NCI-H1436 (cell line): ENCODE measurements at places on chromosomes 6 and 20.

GRCh38 chr6:45896783-45897441, 118.7 kb downstream of the CLIC5 start:
- DNase-seq = no peak

DNA sequence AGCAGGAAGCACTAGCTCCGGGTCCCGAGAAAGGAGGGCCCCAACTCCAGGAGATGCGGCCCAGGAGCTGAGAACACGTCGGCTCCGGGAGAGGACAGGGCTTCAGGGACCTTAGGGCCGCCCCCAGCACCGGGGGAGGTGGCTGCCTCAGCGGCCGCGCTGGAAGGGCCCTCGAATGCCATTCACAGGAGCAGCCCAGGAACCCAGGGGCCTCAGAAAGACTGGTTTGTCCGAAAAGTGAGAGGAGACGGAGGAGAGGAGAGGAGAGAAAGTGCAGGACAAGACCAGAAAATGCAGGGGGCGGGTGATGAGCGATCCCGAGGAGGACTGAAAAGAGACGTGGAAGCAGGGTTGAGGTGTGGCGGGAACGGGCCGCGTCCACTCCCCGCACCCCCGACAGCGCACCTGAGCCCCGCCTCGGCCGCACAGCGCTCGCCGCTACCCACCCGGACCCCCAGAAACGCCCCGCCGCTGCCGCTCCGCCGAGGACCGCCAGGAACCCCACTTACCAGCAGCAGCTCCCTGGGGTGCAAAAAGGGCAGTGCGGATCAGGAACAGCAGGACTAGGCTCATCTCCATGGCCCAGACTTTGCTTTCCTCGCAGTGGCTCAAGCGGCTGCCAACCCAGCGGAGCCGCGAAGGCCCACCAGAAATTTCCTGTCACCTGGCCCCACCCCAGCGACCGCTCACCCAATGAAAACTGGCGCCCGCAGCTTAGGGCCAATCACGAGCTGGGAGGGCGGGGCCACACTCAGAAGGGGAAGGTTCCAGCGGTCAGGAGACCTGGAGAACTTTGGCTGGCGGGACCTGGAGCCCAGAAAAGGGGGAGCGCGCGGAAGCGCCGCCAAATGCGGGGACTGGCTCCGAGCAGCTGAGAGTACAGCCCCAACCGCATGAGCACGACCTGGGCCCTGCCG, 25.4 kb downstream of the HLA-F start:
- DNase-seq = peak; percentile 23

DNA sequence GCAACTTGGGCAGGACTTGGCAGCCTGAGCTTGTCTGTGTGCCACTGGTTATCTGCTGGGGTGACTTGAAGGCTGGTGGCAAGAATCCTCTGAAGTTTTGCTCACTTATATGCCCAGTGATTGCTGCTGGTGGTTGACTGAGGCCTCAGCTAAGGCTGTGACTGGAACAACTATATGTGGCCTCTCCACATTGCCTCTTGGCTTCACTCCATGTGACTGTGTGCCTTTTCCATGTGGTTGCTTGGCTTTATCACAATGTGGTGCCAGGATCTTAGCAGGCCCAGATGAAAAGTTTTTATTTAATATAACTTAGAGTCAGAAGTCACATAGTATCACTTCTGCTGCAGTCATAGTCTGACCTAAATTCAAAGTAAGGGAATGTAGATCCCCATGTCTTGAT, 104.5 kb downstream of the ADAT2 start:
- no peak for DNase-seq

GRCh38 chr6:97394160-97394748, 111.2 kb upstream of the MMS22L start:
- peak; percentile 52 for DNase-seq

- no peak for DNase-seq
These were observed 314.8 kb downstream of the CDC5L start for GRCh38 chr6:44702292-44702691.

DNA sequence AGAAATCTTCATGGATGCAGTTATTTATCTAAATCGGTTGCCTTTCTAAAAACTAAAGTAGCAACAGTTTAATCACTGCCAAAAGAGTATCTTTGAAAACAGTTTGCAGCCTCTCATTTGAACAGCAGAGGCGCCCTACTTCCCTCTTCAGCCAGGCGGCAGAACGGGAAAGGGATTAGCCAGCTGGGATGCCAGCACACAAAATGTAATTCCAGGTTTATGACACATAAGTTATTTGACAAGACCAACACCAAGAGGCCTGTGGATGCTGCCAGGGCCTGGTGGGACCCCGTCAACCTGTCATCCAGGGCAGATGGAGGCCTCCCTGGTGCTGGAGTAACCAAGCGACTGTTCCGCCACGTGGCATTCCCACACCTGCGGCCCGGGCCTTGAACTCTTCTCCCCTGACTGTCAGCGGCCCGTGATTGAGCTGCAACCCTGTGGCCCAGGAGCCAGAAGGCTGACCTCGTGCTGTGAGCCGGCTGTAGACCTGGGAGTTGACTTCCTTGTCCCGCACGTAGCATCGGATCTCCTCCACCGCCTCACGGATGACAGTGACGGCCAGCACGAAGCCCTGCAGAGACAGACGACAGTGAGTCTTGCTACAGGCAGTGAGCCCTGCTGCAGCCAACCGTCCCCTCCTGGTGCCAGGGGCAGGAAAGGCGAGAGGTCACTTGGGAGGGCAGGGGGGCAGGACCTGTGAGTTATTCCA, 55.5 kb downstream of the ATP9A start:
- DNase-seq = no peak

- DNase-seq = no peak
These were observed 210.8 kb downstream of the ARHGAP18 start for GRCh38 chr6:129498950-129499842.
